ENCODE measurements at places on chromosomes 3 and 15.

DNA sequence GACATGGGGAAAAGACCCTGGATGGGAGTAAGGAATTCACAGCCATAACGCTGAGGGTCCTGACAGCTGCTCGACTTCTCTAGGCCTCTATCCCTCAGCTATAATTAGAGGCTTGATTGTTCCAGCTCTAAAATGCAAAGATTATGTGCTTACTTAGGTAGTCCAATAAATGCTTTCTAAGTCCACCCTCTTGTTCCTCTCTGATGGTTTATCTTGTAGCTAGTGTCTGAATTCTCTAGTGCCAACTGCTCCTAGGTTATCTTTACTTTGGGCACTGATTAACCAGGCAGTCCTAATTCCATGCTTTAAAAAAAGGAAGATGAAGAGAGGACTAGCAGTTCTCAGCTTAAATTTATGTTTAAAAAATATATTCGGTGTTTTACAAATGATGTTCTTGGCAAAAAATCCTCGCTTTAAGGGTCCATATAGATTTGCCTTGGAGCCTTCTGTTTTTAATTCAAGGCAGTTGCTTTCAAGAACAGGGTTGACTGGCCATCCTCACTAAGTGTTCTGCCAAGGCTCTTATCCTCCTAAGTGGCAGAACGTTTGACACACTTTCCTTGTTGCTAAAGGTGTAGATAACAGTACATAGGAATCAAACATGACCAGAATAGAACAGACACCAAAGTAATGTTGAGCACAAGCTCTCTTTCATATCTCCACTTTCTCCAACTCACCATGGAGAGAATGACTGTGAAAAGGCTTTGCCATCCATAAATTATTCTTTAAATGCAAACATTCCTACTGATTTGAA lies 60.6 kb downstream of the THRB start:
- DNase-seq = no peak

GRCh38 chr15:67550522-67550921 lies 8.0 kb downstream of the MAP2K5 start:
- no peak for DNase-seq

DNA sequence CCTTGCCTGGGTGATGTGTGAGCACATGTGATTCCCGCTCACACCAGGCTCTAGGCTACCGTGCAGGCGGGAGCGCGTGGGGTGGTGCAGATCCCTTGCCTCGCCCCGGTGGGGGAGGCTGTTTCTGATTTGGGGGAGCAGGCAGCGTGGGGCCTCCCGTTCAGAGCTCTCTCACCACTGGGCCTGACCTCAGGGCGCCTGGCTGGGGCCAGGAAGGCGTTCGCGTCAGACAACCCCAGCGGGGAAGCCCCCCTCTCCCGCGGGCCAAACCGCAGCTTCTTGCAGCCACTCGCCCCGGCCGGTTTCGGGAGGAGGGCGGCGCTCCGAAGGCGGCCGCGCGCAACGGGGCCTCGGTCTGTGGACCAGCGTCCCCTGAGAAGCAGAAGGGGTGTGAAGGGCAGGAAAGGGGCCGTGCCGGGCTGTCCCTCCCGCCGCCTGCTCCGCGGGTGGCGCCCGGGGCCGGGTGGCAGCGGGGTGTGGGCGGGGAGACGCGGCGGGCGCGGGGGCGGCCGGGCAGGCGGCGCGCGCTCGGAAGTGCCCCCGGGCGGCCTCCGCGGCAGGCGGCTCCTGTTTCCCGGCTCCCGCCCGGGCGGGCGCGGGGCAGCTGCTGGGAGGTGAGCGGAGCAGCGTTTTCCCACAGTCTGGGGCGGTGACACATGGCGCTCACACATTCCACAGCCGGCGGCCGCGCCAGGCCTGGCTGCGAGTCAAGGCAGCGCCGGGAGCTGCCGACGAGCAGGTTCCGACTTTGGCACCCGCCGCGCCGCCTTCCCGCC lies 65.1 kb upstream of the HES1 start:
- DNase-seq = peak; percentile 77

- no peak for DNase-seq
These were observed 75.4 kb downstream of the PFN2 start for GRCh38 chr3:149895339-149895738.

- DNase-seq = no peak
These were observed 116.6 kb upstream of the NR2F2 start for GRCh38 chr15:96213896-96214295.

GRCh38 chr3:61761694-61762430 lies 200.5 kb downstream of the PTPRG start:
- no peak for DNase-seq

GRCh38 chr15:27483124-27483523 lies 512.1 kb downstream of the GABRG3 start:
- no peak for DNase-seq

GRCh38 chr3:153618176-153618575 lies 456.1 kb downstream of the RAP2B start:
- no peak for DNase-seq

GRCh38 chr3:172751175-172751704 lies 714 bp downstream of the ECT2 start:
- no peak for DNase-seq
